ENCODE measurements at places on chromosomes 7 and 10.

DNA sequence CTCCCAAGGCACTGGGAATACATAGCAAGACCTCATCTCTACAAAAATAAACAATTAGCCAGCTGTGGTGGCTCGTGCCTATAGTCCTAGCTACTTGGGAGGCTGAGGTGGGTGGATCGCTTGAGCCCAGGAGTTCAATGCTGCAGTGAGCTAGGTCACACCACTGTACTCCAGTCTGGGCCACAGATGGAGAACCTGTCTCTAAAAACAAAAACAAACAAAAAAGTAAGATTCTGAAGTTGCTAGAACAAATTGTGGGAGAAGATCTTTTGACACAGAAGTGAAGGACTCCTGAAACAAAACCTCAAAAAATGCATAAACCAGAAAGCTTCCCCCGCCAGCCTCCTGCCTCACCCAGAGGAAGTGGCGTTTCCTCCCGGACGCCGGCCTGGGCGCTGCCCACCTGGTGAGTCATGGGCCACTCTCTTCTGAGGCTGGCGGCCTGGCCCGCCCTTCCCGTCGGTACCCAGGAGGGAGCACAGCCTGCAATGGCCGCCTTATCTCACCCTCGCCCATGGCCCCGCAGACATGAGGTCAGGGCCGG is 25.4 kb upstream of the ELN start:
- DNase-seq = no peak

DNA sequence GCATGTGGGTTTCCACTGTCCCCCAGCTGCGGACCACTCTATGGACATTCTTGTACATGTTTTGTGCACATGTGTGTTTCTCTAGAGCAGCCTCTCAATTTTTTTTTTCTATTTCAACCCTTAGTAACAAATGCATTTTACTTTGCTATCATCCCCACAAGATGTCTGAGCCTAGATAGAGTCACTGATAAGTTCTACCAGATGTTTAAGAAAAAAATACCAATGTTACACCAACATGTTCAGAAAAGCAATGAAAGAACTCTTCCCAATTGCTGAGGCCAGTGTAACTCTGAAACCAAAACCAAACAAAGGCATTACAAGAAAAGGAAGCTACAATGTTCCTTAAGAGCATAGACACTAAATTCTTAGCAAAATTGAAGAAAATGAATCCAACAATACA is 218.5 kb downstream of the CXCL12 start:
- no peak for DNase-seq

DNA sequence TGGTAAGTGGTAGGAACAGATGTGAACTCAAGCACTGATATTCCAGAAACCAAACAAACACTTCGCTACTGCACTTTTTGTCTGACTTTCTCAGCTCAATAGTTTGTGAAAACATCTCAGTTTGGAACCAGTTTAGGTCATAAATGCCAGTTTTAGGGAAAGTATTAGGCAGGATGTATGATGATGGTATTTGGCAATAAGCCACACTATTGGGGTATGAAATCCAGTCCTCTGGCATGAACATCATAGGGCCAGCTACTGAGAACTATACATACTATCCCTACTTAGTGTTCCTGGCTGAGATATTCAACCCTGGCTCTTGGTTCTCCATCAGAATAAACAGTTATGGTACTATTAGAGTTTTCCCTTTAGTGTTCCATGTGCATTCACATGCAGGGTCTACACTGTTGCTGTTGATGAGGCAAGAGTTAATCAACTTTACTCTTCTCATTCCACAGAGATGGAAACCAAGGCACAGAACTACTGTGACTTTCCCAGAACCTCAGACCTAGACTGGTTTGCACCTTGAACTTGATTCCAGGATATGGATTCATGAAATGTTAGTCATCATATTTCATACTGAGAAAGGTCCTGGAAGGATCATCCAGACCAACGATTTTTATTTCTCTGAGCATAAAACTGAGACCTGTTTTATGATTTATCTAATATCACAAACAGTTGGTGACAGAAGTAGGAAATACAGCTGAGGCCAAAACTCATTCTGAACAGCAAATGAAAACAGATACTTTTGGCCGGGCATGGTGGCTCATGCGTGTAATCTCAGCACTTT is 20.0 kb upstream of the IFIT2 start:
- DNase-seq = no peak

DNA sequence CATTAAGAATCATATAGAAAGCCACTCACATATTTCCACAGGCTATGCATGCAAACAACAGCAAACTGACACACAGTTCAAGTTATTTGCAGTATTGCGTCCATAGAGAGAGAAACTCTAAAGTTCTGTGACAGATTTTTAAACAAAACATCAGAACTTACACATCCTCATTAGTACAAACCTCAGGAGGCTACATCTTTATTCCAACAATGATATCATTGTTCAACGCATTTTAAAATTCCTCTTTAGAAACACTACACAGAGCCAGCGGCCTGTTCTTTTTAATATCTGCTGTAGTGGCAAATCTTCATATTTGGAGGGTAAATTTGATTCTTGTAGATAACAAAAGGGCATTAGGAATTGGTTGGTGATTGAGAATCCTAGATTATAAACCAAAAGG is 55.9 kb upstream of the NFE2L3 start:
- no peak for DNase-seq

DNA sequence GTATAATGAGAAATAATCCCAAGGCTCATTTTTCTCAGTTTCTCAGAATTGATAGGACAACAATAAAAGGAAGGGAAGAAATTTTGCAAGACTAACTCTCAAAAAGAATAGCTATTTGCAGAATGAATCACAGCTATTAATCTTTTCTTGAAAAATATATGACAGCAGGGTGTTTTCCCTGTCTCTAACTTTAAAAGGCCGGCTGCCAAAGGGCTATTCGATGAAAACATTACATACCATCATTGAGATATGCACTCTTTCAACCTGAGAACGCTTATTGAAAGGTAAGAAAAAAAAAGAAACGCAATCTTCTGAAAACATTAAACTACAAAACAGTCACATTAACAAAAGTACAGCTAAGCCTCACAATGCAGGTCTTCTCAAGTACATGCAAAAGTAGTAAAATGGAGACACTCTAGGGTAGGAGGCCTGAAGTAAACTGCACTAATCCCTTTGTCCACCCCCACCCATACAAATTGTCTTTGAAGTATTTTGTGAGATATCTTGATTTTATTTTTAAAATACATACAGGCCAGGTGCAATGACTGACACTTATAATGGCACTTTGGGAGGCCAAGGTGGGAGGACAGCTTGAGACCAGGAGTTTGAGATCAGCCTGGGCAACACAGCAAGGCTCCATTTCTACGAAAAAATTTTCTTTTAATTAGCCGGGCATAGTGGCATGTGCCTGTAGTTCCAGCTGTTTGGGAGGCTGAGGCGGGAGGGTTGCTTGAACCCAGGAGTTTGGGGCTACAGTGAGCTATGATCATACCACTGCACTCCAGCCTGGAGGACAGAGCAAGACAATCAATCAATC is 83.0 kb downstream of the PARD3 start:
- no peak for DNase-seq

GRCh38 chr7:64946772-64947171 is 43.7 kb downstream of the ZNF273 start:
- DNase-seq = no peak

GRCh38 chr10:125423569-125423968 is 259.4 kb downstream of the TEX36 start:
- no peak for DNase-seq

- no peak for DNase-seq
Measured at GRCh38 chr10:86941991-86942421, 15.4 kb downstream of the MMRN2 start.

GRCh38 chr10:69068549-69068948 is 19.4 kb upstream of the SRGN start:
- no peak for DNase-seq

Data from sciatic nerve (tissue), 2 donors.